ENCODE measurements at places on chromosomes 3 and 15.
A peak's percentile ranks its signal among the peaks of the same experiment; 100 is the strongest.

DNA sequence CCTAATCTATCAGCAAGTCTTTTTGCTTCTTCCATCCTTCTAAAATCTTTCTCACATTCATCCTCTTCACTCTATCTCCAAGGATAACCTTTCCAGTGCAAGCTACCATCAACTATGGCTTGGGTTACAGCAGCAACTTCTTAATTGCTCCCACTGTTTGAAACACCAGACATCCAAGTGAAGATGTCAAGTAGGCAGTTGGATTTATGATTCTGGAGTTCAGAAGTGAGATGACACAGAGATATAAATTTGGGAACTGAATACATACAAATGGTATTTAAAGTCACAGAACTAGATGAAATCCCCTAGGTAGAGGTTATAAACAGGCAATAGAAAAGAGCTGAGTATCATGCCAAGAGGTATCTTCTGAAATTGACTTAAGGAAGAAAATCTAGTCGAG is 3.7 kb downstream of the UBR1 start:
- DNase-seq = no peak

- DNase-seq = no peak
These were observed 21.5 kb downstream of the CYFIP1 start for GRCh38 chr15:22958487-22959280.

- no peak for DNase-seq
These were observed 185.7 kb upstream of the THRB start for GRCh38 chr3:24680214-24680967.

DNA sequence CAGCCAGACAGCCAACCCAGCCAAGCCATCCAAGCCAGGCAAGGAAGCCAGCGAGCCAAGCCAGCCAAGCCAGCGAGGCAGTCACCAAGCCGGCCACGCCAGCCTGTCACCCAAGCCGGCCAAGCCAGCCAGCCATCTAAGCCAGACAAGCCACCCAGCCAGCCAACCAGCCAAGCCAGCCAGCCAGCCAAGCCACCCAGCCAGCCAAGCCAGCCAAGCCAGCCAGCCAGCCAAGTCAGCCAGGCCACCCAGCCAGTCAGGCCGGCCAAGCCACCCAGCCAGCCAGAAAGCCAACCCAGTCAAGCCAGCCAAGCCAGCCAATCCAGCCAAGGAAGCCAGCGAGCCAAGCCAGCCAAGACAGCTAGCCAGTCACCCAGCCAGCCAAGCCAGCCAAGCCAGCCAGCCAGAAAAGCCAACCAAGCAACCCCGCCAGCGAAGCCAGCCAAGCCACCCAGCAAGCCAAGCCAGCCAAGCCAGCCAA is 201.2 kb downstream of the GOLGA6L6 start:
- DNase-seq = no peak

GRCh38 chr3:108180194-108180593 is 42.0 kb downstream of the IFT57 start:
- DNase-seq = no peak

DNA sequence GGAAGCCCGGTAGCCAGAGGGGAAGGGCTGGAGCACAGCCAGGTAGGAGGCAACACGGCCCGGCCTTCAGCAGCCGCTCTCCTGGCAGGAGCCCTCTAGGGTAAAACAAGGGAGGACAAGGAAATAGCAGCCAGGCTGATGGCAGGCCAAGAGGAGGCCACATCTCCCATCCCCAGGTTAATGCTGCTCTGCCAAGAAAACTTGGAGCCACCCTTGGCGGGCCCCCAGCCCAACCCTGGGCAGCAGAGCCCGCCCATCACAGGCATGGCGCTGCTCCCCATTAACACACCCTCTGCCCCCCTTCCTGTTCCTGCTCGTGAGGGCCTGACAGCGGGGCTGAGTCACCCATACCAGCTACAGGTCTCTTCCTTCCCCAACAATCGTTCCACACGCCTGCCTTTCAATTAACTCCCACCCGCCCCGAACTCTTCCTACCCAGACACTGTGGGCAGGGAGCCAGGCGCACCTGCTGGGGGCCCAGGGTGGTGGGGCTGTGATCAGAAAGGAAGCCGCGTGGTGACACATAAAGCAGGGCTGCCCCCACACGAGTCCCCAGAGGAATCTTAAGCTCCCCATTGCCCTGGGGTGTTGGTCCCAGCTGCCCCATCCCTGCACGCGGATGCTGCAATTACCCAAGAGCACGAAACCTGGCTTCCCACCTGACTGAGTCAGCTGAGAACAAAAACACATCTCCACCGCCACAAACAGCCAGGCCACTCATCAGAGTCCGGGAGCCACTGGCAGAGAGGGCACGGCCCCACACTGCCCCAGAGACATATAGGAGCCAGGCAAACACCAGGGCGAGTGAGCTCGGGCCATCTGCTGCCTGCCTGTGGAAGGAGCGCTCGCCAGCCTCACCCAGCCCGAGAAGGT is at the start of gene C15orf62:
Gene C15orf62, plus strand, starts transcription at position 707 of the 873 bp plus-strand sequence. CDS start 516 bp downstream, outside the sequence.
- DNase-seq = no peak

DNA sequence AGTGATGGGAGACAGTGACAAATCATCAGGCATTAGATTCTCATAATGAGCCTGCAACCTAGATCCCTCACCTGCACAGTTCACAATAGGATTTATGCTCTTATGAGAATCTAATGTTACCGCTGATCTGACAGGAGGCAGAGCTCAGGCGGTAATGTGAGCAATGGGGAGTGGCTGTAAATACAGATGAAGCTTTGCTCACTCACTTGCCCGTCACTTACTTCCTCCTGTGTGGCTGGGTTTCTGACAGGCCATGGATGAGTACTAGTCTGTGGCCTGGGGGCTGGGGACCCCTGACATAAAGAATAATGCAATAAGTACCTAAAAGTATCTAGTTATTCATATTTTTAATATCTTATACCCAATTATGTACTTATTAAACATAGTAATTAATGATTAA is 15.6 kb downstream of the IQCB1 start:
- DNase-seq = no peak

- DNase-seq = no peak
These were observed 32.7 kb downstream of the ZNF385D start for GRCh38 chr3:21718161-21718765.

- DNase-seq = no peak
These were observed 62.6 kb downstream of the RGMA start for GRCh38 chr15:93026380-93026817.

DNA sequence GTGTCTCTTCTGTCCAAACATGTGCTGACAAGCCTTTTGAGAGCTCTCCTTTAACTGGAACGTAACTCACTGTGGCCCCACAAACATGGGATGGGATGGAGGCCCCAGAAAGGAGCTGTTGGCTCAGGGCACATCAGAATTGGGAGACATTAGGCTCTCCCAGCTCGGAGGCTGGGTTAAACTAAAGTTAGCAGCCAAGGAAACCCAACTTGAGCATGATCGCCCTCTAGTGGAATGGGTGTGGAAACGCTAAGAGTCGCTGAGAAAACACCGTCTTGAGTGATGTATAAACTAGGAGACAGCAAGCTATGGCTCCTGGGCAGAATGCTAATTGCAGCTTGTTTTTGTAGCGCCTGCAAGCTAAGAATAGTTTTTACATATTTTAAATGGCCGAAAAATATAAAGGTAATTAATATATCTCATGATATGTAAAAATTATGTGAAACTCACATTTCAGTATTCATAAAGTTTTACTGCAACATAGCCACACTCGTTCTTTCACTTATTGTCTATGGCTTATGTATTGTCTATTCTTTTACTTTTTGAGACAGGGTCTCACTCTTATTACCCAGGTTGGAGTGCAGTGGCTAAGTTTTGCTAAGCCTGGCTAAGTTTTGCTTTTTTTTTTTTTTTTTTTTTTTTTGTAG is 138.8 kb upstream of the HACD2 start:
- peak; percentile 19 for DNase-seq

GRCh38 chr3:30042274-30042859 is 564.0 kb upstream of the TGFBR2 start:
- peak; percentile 20 for DNase-seq

DNA sequence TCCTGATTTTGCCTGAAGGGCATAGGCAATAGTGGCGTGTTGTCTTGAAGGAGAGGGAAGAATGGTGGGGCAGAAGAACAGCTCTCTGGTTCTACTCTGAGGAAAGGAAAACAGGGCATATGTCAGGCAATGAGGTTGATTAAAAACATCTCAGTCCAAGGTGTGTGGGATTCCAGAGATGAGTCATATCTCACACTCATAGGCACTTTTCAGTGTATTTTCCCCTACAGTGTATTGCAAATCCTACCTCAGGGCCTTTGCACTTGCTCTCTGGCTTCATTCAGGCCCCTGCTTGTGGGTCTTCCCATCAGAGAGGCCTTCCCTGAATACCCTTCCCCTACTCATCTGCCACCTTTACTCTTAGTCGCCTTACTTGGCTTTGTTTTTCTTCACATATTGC is 107.8 kb downstream of the SLCO3A1 start:
- DNase-seq = no peak

DNA sequence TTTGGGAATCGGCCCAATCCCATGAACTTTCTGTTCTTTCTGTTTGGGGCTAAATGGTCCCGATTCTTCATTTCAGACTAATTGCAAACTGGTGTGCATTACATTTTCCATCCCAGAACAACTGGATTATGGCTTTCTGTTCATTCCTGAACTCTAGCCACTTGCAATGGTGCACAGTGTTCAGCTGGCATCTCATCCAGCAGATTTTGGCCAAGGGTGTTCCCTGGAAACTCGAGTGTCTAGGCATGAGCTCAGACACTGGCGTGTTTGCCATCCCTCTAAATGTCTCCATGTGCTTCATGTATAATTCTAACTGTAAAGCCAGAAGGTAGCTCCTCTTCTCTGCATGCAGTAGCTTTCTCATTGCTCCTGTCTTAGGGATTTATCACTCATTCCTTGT is 97.1 kb upstream of the MYZAP start:
- DNase-seq = no peak

GRCh38 chr3:64264501-64265109 is 39.3 kb upstream of the PRICKLE2 start:
- DNase-seq = no peak

GRCh38 chr3:66467996-66468735 is 32.7 kb downstream of the LRIG1 start:
- DNase-seq = no peak

- no peak for DNase-seq
These were observed 49.3 kb downstream of the HACD2 start for GRCh38 chr3:123535580-123535979.

- DNase-seq = no peak
These were observed 577.0 kb upstream of the KCNMB2 start for GRCh38 chr3:177959188-177959587.

DNA sequence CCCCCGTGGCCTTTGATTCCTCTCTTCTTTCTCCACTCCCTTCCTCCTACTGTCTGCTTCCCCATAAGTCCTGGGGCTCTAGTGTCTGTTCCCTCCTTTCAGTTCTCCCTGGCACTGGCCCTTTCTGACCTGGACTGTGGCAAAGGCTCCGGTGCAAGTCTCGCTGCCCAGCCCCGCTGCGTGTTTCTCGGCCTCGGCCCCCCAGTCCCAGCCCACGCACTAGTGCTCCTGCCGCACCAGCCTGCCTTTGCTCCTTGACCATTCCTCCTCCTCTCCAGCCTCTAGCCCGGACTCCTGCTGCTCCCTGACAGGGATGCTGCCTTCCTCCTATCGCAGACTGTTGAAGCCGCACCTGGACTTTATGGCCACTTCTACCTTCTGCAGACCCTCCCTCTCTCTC is 2.1 kb downstream of the TM6SF1 start:
- no peak for DNase-seq

DNA sequence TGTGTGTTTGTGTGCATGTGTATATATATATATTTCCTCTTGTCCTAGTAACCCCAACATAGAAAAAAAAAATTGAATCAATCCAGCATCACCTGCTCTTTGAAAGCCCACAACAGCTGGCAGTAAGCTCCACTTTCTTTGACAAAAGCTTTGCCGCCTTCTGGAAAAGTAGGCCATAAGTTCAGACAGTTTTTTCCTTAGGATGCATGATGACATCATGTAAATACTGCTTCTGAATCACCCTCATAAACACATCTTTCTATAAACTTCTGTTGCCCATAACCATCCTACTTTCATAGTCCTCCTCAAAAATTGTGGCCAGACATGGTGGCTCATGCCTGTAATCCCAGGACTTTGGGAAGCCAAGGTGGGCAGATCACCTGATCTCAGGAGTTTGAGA is 67.4 kb downstream of the CSNK1G1 start:
- no peak for DNase-seq

DNA sequence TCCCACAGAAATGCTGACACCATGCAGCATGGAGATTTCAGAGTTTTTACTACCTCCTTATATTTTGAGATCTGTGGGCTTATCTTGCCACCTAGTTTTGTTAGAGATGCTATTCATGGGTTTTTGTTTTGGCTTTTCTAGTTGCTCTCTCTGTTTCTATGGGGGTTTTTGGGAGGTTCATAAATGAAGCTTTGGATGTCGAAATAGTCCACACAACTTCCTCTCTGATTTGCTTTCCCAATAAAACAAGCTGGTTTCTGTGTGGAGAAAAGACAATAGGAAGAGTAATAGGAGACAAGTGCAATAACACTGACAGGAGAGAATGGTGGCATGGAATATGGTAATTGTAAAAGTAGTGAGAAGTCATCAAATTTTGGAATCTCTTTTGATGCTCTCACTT is 106.8 kb upstream of the GPR149 start:
- DNase-seq = no peak

- no peak for DNase-seq
These were observed 25.6 kb downstream of the MUC20 start for GRCh38 chr3:195746346-195746745.

DNA sequence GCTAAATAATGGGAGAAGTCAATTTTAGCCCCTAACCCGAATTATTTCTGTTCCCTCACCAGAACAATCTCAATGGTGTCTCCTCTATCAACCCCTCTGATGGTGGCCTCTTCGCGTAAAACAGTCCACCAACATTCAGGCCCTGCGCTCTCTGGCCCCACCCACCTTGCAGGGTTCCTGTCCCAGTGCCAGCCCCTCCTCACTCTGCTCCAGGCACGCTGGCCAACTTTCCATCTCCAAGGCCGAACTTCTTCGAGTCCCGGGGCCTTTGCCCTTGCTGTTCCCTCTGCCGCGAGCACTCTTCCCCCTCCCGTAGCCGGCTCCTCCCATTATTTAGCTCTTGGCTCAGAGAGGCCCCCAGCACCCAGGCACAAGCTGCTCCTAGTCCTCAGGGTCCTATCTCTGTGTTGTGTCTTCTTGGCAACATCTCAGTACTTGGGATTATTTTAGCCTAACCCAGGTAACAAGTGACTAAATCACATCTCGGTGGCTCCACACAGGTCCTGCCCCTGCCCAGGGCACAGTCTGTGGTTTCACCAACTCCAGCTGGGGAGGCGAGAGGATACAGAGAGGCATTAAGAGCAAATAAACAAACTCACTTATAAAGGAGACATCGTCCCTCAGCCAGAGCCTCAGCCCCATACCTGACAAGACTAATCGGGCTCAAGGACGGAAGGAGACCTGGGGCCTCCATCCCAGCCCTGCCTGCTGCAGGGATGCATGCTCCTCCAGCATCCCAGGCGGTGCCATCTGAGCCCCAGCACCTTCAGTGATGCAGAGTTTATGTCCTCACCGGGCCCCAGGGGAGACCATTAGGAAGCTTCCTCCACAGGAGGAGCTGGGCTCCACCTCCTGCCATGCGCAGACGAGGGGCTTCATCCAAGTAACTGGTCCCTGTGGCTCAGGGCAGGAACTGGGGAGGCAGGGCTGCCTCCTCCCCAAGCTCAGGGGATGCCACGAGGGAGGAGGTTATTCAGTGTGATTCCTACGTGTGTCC is 19.7 kb upstream of the IQSEC1 start:
- no peak for DNase-seq

- no peak for DNase-seq
These were observed 255.3 kb downstream of the RSL24D1 start for GRCh38 chr15:54941417-54941816.
